Small intestine (tissue), 16 donors: ENCODE measurements at places on chromosomes 7 and 10.

- peak; percentile 68 for DNase-seq
These were observed 33.1 kb upstream of the RPA3 start for GRCh38 chr7:7751243-7752092.

DNA sequence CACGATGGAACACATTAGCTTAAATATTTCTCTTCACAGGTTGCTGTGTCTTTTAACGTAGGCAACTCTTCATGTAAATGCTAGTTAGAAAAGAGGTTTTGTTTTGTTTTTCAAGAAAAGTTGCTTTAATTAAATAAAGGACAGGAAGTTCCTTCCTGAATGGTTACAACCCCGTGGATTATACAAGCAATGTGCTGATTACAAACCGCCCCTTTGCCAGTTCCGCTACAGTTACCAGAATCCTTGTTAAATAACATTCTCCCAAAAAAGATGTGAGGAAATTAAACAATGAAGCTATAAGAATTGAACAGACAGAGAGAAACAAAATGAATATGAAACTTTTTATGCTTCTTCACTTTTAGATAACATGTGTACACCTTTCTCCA lies 75.1 kb downstream of the LYZL2 start:
- no peak for DNase-seq

DNA sequence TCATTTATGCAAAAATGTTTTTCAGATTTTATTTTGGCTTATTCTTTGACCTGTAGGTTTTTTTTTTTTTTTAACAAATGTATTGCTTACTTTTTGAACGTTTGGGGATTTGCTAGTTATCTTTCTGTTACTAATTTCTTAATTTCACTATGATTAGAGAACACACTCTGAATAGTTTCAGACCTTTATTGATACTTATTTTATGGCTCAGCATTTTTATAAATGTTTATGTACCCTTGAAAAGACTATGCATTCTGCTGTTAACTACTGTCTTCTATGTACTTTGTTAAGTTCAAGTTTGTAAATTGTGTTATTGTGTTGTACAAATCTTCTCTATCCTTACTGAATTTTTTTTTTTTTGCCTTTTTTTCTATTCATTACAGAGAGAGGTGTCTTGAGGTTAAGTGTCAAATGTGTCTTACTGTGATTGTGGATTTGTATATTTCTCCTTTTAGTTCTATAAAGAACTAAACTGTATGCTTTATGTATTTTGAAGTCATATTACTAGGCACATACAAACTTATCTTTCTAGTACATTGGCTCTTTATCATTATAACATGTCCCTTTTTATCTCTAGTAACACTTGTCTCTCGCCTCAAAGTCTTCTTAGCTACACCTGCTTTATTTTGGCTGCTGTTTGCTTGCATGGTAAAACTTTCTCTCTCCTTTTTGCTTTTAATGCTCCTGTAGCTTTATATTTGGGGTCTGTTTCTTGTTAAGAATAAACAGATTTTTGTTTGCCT lies 8.1 kb downstream of the MKLN1 start:
- no peak for DNase-seq

- no peak for DNase-seq
These were observed 306.3 kb upstream of the SP8 start for GRCh38 chr7:21092766-21093702.

- no peak for DNase-seq
These were observed 99.8 kb downstream of the KMT2C start for GRCh38 chr7:152335900-152336571.

DNA sequence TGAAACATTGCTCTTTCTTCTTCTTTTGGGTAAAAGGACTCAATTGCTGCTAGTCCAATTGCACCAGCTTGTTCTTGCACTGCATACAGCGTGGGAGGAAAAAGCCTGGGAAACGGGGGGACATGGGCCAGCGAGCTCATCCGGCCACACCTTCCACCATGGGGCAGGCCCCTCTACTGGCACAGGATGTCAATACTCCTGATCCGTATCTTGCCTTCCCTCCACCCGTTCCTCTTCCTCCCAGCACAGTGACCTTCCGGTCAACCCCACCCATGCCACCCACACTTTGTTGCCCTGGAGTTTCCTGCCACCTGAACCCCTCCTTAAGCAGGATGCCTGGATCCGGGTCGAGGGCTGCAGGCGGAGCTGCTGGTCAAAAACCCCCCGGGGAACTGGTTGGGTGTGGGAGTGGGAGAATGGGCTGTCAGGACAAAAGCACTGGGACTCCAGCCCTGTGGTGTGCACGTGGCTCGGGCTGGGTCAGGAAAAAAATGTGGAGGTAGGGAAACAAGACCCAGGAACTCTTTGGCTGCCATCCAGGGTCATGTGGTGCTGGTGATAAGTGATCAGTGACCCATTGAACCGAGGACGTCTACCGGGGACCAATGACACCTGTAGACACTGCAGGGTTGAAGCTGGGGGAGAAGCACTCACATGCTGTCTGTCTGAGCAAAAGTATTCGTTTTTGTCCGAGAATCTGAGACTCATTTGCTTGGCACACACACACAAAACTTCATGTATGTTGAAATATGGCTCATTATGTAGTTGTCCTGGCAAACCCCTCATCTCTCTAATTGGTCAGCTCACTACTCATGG lies 8.1 kb downstream of the IL2RA start:
- DNase-seq: peak; percentile 93

DNA sequence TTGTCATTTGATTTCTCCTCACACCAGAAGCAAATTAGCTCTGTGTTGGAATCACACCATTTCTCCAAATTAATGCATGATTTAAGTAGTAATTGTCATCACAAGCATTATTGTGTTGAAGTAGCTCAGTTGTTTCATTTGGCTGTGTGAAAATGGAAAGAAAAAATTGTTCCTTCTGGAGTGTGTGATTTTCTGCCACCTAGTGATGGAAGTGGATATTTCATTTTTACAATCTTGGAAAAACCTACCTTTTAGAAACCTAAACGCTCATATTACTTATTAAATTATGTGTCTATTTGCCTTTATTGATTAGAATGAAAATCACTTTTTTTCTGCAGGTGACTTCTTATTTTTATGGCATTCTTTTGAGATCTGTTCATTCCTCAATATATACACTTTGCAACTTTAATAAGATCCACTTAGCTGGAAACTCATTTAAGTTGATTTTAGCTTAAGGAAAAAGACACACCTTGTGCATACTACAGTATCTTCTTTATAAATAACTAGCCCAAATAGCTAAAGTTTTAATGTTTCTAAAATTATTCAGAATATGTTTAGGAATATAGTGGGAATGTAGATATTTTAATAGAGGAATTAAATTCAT lies 50.0 kb downstream of the SRI start:
- DNase-seq: peak; percentile 15

DNA sequence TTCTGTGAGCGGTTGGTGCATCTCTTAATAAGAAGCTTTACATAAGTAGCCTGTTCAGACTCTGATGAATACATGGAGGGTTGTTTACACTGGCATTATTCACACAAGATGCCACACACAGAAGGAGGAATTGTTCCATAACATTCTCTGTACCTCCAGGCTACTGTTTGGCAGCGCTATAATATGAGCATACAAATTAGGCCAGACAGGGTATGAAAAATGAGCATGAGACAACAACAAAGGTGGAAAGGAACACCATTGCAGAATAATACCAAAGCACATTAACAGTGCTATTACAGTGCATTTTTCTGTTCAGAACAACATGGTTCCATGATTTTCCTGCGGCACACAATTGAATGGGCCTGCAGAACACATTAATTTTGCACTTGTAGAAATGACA lies 417.2 kb upstream of the C7orf33 start:
- no peak for DNase-seq

DNA sequence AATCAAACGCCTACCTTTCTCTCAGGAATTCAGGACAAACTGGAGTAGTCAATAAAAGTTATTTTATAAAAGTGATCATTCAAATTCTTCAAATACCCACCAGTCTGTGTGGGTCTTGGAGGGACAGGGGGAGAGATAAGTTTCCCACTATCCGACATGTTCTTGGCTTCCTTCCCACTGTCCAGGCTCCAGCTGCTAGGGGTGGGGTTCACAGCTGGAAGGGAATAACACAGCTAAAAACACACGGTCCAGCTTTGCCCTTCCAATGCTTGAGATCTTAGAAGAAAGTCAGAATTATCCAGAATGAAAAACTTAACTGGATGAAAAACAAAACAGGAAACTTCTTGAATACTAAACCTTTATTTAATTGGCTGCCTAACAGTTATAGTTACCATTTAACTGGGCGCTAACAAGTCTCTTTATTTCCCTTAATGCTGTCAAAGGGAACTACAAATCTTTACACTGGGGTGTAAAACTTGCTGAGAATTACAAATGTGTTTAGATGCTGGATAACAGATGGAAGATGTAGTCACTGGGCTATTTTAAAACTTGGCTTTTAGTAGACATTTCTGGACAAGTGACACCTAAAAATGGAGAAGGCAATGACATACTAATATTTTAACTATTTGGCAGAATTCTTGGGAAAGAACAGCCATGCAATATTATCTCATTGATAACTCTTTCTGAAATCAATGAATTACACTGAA lies 172.8 kb upstream of the IMMP2L start:
- no peak for DNase-seq

DNA sequence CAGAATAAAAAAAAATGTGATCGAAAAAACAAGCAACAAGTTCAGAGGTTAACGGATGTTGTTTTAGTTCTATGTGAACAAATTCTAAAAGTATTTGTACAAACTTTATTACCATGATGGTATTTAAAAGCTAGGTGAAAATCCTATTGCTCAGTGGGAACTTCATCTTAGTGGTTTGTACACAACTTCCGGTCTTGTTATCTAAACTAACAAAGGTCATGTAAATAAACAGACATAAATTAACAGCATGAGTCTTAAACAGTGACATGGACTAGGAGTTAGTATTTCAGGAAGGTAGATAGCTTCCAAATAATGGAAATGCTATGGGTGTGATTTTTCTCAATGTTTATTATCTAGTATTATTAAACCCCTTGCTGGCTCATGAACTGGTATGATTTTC lies 83.8 kb downstream of the SPAG6 start:
- no peak for DNase-seq

GRCh38 chr10:59770689-59771088 lies 17.4 kb upstream of the MRLN start:
- no peak for DNase-seq

- DNase-seq: no peak
These were observed 198.1 kb upstream of the RNF32 start for GRCh38 chr7:156442516-156442915.

- DNase-seq: no peak
These were observed 25.4 kb downstream of the LCOR start for GRCh38 chr10:96857301-96858012.

GRCh38 chr7:140587243-140587642 lies 53.4 kb downstream of the DENND2A start:
- no peak for DNase-seq

DNA sequence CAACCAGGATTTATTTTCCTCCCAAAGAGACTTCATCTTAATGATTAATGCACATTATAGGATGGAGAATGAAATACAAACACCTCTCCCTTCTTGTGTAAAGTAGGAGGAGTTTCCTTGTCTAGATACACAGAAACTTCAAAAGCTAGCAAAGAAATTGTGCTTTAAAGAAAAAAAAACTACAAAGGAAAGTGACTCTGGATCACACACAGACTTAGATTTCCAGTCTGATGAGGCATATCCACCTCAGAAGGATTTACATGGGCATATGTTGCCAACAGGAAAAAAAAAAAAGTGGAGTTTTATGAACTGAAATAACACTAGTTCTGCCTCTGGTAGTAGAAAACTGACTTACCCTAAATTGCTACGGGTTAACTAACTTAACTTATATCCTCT lies 449.6 kb downstream of the KCNMA1 start:
- DNase-seq: no peak

- DNase-seq: no peak
These were observed 135.4 kb downstream of the LRRC4 start for GRCh38 chr7:127895814-127896280.

- DNase-seq: no peak
These were observed 3.2 kb downstream of the AEBP1 start for GRCh38 chr7:44107116-44107960.

DNA sequence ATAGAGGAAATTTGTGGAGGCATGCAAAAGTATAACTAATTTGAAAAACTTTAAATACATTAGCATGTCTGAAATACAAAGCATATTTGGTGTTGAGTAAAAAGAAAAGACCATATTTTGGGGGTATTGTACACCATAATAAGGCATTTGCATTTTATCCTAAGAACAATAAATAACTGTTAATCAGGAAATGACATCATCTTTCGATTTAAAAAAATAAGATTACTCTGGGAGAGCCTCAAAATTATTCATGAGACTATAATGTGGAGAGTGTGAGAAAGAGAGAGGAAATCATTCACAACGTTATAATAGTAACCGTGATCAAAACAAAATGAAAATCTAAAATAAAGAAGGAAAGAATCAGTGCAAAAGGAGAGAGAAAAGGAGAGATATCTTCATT lies 712.3 kb upstream of the POT1 start:
- DNase-seq: no peak

DNA sequence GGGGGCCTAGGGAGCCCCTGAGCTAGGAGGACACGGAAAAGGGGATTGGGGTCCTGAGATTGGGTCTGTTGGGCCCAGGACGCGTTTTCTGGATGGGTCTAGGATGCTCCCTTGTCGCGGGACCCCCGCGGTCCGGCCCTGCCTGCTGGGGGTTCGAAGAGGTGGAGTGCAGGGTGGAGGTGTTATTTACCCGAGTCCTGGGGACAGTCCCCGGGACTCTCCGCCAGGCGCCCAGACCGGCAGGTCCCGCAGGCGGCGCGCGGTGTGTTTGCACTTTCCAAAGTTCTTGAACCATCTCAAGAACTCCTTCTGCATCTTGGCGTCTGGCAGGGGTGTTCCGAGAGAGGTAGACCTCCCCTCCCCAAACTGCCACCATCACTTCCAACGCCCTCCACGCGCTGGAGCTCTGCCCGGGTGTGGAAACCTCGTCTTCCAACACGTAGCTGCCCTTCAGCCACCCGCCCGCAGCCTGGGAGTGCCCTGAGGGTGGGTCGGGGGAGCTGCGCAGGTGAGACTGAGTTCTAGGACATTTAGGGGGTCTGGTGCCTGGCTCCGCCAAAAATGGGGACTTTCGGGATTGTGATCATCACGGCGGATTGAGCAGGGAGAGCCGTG lies 569 bp downstream of the CAV1 start:
- peak; percentile 50 for DNase-seq

- DNase-seq: no peak
These were observed 61.6 kb downstream of the PRSS58 start for GRCh38 chr7:142196066-142196840.

DNA sequence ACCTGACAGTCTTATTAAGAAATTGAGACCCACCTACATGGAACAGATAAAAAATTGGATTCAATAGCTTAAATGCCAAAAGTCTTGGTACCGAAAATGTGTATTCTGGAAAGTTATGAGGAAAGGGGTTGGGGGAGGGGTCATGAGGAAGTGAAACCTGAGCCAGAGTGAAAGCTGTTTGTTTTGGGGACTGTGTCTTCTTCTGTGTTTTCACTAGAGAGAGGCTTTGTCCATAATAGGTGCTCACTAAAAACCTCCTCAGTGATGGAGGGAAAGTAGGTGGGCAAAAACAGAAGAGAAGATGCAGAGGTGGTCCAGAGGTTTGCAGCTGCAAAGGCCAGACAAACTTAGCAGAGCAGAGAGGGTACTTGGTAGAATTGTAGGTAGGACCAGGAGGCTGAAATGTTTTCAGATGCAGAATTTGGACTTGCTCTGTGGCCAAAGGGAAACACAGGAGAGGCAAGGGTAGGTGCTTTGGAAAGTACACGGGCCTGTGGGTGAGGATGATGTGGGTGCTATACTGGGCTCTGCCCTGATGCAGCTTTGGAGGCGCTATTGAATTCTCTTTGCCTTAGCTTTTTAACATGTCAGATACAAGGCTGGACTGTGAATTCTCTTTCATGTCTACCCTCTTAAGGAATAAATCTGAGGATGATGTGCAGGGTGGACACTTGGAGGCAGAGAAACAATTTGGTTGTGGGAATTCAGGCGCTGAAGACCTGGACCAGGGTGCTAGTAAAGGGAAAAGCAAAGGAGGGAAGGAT lies 254.6 kb downstream of the PTEN start:
- DNase-seq: peak; percentile 30
